ENCODE measurements at places on chromosomes 4 and X.

- no peak for DNase-seq
Measured at GRCh38 chr4:19381068-19381467, 870.6 kb upstream of the SLIT2 start.

- DNase-seq: no peak
Measured at GRCh38 chr4:86014599-86014998, 345.3 kb downstream of the MAPK10 start.

GRCh38 chrX:74613370-74614092 is 893 bp downstream of the RLIM start:
- DNase-seq: no peak

- DNase-seq: no peak
Measured at GRCh38 chr4:168221301-168221700, 97.3 kb downstream of the DDX60 start.

DNA sequence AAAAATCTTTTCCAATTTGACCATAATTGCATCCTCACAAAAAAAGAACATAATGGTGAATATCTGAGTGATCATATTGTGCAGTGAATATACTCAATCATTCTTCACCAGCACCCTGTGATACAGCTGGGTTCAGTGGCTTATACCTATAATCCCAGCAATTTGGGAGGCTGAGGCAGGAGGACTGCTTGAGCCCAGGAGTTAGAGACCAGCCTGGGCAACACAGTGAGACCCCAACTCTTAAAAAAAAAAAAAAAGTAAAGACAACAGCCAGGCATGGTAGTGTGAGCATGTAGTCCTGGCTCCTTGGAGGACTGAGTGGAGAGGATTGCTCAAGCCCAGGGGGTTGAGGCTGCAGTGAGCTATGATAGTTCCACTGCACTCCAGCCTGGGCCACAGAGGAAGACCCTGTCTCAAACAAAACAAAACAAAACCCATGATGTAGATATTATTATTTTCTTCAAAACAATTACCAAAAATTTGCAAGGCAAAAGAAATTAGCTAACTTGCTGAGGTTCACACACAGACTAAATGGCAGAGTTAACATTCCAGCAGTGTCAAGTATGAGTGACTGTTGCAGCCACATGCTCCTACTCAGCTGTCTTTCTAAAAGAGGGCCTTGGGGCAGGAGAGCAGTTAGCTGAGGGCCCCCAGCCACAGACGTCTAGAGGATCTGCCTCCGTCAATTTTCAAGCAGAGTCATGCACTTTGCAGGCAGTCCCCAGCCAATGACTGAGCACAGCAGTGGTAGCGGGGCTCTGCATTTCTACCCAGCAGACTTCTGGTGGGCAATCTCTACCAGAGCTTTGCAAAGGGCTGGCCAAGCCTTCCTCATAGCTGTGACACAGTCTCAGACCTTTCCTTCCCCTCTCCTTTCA is 33.4 kb downstream of the ADGRA3 start:
- DNase-seq: no peak

DNA sequence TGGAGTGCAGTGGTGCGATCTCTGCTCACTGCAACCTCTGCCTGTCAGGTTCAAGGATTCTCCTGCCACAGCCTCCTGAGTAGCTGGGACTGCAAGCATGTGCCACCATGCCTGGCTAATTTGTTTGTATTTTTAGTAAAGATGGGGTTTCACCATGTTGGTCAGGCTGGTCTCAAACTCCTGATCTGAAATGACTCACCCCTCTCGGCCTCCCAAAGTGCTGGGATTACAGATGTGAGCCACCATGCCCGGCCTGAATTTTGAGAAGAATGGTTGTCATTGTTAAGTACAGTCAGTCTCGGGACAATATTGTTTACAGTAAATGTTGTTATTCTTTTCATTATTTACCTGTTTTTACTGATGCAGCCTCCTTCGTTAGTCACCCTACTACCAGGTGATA is 1226.2 kb upstream of the TENM3 start:
- no peak for DNase-seq

DNA sequence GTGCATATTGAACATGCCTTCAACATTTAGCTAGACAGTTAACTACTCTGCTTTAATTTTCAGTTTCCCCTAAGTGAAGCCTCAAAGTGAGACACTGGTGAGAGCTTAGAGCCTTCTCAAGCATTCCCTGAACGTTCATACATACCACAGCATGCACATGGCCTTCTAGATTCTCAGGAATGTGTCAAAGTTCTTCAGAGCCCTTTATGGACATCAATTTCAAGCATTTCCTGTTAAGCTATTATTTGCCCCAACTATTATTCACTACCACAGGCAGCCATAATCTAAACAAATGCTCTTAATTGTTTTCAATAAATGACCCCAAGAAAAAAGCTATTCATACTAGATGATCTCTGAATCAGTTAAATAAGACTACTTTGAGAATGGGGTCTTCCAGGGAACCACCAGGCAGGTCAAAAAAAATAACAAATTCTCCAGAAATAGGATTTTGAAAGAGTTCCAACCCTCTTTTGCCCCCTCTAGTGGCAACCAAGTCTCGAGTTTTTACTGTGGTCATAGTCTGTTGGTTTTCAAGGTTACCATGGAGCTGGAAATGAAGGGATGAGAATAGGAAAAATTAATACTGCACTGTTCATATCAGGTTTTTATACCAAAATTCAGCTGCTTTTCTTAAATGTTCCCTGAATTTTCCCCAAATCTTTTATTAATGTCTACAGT is 235.4 kb downstream of the RAB28 start:
- DNase-seq: no peak

DNA sequence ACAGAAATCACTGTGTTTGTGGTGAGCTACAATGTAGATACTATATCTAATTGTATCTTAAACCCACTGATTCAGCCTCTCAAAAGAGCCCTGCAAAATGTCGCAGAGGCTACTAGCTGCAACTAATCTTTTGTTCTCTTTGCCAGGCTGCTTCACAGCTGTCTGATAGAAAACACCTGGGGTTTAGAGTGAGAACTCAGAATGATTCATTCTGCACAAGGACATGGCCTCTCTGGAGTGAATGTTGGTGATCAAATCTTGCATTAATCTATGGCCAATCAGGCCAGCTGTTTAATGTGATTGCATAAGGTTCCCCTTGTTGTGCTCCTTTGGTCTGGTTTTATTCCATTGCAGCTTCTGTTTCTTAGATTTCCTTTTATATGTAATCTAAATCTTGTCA is 100.3 kb downstream of the EMCN start:
- DNase-seq: no peak

- DNase-seq: no peak
Measured at GRCh38 chr4:39812500-39812899, 114.6 kb downstream of the UBE2K start.

- no peak for DNase-seq
Measured at GRCh38 chrX:6885909-6886308, 261.6 kb upstream of the STS start.

DNA sequence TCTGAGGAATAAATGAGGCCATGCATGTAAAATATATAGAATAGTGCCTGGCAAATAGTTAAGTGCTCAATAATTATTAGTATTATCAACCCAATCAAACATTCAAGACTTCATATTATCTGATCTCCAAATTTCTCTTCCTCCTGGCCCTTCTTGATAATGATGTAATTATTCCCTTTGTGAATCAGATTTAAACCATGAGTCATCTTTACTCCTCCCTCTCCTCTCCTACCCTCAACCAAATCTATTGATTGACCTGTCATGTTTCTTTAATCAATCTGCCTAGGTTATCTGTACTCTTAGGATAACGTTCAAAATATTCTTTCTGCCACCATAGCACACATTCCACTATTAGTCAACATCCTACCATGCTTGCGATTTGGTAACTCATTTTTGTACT is 129.8 kb upstream of the NAP1L5 start:
- DNase-seq: no peak

- no peak for DNase-seq
Measured at GRCh38 chr4:147580396-147580795, 36.8 kb upstream of the TMEM184C start.

- DNase-seq: no peak
Measured at GRCh38 chr4:186854256-186854655, 130.6 kb upstream of the FAT1 start.

DNA sequence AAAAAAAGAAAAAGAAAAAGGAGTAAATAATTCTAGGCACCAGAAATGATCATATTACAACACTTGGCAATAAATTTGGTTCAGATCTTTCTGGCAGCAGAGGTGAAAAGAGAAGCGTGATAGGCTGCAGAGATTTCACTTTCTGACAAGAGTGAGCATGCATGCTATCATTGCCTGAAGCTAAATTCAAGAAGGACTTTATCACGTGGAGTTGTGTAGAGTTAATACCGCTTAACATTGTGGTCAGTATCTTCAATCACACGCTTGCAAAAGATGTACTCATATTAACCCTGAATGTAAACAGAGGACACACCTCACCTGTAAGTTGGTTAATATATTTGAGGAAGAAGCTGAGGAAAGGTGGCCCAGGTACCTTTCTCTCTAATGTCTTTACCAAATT is 31.4 kb upstream of the RBPJ start:
- DNase-seq: no peak

GRCh38 chr4:39543034-39543433 is 15.8 kb upstream of the UGDH start:
- DNase-seq: no peak

DNA sequence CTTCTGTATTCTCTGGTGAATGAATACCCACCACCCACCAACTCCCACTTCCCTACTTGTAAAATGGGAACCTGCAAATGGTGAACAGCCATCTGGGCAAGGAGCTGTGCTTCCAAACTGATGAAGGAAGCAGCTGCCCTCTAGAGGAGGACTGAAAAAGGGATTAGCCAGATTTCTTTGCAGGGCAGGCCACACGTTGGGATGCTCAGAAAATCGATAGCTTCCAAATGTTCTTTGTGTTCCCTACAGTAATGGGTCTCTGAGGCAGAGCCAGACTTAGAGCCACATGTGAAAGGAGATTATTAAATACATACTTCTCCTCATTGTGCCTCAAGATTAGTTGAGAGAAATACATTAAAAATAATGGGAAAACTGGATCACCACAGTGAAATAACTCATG is 39.3 kb upstream of the LPAR4 start:
- DNase-seq: no peak

GRCh38 chrX:24759786-24760185 is 66.1 kb downstream of the POLA1 start:
- no peak for DNase-seq

- no peak for DNase-seq
Measured at GRCh38 chrX:119726900-119727555, 31.4 kb upstream of the SOWAHD start.

DNA sequence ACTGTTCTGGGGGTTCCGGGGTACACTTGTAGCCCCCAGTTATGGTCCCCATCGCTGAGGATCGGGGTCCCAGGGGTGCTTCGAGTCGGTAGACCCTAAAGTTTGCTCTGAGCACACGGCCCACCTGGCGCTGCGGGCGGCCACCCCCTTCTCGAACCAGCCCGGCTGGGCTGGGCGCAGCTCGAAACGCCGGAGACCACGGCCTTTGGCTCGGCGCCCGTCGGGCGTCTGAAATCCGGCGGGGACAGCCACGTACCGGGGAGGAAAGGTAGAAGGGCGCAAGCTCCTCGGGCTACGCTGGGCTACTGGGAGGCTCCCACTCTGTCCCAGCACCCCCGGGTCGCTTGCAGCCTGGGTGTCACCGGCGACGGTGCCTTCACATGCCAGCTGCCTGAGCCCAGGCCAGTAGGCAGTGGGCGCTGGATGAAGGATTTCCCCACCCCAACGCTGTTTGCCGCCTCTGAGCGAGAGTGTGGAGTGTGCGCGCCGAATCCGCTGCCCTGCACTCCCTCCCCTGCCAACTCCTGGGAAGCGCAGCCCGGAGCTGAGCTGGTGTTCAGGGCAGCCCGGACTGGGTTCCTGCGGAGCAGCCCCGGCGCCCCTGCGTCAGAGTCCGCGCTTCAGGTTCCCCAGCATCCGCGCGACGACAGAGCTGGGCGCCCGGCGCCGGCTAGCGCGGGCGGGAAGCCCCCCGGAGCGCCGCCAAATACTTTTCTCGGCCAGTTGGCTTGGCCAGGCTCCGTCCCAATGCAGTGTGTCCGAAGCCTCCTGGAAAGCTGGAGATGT is 637 bp downstream of the MAMLD1 start:
- no peak for DNase-seq

DNA sequence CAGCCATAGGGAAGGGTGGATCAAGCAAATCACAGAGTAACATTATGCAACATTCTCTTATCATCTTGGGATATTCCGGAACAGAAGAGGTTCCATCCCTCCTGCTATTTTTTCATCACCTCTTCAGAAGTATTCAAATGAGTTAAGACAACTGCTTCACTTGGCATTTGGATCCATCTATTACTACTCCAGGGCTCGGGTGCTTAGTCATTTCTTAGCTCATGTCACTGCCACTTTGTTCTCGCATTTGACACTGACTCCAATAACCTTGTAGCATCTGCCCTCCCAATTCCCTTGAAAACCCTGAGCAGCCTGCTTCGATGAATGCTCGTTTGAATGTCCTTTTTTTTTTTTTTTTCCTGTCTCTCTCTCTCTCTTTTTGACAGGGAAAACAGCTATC is 114.9 kb downstream of the PPARGC1A start:
- no peak for DNase-seq

DNA sequence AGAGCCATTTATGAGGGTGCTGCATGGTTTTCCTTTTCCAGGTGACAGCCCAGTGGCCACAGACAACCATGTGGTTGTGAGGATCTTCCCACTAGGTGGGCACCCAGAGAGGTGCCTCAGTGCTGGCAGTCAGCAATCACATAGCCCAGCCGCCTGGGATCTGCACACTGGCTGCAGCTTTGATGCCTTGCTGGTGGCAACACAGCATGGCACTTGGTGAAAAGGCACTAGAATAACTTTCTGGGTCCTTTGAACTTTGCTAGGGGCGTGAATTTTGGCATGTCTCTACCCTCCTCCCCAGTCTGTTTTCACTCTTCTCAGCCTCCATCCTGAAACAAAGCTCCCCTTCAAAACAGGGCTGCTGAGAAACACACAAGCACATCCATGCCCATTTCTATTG is 108.8 kb upstream of the RPL34 start:
- no peak for DNase-seq

GRCh38 chrX:8147226-8147625 is 23.8 kb downstream of the VCX2 start:
- DNase-seq: no peak

GRCh38 chr4:155593793-155594192 is 72.9 kb upstream of the GUCY1A1 start:
- DNase-seq: no peak

DNA sequence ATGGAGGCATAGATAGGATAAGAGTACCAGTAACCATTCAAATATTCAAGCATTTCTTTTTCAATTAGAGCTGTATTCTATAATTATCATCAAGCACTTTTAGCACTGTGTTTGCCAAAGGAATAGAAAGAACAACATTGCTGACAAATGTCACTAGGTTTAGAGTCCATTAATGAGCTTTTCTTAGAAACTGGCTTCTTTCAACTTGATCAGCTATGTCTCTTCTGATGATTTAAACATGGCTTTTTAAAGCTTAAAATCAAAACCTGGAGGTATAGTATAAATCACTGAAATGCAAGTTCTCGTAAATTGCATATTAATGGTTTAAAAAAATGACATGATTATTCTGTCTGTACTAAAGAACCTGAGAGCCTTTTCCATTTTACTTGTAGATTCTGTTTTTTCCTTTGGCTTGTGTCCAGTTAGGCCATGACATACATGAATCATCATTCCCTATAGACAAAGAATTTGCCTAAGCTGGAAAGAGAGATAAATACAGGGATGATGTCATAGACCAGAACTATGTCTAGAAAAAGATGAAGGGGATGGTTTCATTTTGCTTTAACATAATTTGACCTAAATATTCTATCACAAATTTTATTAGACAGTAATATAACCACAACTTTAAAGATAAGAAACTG is 340.1 kb upstream of the CTSO start:
- DNase-seq: no peak

- DNase-seq: no peak
Measured at GRCh38 chrX:96211953-96212352, 472.7 kb upstream of the DIAPH2 start.

GRCh38 chrX:53089224-53089842 is 4.6 kb upstream of the KANTR start:
- no peak for DNase-seq
